Astrocyte of the hippocampus (primary cell): ENCODE measurements at places on chromosomes 12 and 14.

DNA sequence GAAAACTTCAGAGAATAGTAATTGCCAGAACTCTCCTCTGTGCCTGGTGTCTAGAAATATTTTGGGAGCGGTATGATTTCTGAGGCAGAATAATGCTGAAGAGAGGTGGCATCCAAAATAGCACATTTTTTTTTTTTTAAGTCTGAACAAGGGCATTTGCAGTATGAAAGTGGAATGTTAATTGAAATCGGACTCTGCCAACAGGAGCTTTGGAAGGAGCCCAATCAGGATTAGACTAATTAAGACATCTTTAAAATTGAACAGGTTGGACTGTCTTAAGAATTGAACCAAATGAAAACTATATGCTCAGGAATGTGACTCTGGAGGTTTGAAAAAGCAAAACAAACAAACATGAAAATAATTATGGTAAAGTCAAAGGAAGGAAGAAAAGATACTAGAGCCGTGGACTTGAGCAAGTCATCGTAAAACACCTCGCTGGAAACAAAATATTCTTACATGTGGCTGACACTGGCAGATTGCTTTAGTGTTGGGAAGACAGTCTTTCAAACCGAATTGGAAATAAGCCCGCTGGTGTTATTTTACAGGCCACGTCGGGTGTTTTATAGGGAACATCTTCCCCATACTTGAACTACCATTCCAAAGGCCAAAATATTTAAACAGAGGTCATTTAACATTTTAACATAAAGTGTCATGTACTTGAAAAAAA lies 436.3 kb downstream of the VRK1 start:
- peak; percentile 9 for DNase-seq

DNA sequence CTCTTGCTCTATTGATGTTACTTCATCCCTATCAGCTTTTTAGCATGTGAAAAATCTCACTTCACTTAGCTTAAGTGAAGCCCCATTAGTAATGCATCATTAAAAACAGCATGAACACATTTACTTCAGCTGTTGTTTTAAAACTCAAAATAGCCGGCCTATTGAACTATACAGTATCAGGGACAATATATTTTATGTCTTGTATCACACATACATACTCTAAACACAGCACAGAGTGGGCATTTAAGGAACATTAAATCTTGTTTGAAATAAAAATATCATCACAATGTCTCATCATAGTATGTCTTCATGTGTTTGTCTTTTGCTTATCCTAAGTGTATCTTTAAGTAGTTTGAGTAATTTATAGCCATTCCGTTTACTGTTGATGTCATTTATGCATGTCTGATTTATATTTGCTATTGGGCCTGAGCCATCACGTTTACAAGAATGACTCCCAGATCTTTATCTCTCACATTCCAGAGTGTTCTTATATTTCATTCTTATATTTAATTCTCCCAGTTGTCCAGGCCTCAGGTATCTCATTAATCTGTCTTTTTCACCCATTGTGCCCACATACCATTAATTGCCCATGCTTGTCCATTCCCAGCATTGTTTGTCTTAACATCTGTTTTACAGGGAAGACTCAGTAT lies 57.5 kb downstream of the ARHGAP5 start:
- no peak for DNase-seq

GRCh38 chr14:60343571-60344071 lies 94.6 kb downstream of the PPM1A start:
- no peak for DNase-seq

DNA sequence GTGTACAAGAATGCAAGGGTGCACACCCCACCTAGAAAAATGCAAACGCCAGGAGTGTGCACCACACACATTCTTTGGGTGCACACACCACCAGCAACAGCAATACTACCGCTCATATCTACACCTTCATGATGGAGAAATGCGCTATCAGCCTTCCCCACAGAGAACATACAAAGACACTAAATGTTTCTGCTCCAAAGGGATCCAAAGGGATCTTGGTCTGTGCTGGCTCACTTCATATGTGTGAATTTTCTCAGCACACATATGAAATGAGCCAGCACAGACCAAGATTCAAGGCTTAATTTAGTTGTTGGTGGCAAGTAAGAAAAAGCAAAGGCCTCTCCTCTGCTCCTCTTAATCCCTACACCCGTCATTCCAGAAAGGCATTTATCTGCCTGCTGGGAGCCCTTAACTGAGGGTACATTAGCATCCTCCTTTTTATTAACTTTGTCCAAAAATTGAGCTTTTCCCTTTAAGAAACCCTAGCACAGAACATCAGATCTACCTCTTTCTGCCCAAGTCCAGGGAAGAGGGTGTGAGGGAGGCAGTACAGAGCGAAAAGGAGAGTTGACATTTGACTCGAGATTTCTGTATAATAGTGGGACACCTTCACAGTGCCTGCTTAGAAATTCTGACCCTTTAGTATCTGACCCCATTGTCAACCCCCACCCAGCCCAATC lies 8.3 kb downstream of the BMP4 start:
- DNase-seq: no peak

DNA sequence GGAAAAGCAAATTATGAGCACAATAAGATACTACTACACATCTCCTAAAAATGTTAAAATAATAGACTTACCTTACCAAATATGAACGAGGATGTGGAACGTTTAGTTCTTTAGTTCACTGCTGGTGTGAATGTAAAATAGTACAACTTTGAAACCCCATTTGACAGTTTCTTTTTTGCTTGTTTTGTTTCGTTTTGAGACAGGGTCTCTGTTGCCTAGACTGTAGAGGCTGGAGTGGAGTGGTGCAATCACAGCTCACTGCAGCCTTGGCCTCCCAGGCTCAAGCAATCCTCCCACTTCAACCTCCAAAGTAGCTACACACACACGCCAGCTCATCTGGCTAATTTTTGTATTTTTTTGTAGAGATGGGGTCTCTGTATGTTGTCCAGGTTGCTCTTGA lies 136.4 kb upstream of the FAR2 start:
- DNase-seq: no peak

- DNase-seq: no peak
These were observed 29.3 kb upstream of the BATF start for GRCh38 chr14:75492832-75493591.

DNA sequence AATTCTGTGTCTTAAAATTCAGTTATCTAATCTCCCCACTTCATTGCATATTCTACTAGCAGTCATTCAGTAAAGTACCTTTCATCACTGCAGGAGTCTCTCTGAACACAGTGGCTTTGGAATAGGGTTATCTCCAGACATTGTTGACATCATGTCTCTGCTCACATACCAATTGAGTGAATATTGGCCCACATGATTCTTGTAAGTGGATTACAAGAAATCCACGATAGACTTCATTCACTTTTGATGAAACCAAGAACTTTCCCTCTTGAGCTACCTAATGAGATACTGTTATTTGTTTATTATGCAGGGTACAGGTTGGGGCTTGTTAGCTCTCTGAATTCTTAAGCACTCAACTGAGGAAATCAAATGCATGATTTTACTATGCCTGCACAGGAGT lies 284.9 kb downstream of the RAD51B start:
- DNase-seq: peak; percentile 91

- no peak for DNase-seq
These were observed 44.9 kb upstream of the KCNMB4 start for GRCh38 chr12:70321191-70321590.

DNA sequence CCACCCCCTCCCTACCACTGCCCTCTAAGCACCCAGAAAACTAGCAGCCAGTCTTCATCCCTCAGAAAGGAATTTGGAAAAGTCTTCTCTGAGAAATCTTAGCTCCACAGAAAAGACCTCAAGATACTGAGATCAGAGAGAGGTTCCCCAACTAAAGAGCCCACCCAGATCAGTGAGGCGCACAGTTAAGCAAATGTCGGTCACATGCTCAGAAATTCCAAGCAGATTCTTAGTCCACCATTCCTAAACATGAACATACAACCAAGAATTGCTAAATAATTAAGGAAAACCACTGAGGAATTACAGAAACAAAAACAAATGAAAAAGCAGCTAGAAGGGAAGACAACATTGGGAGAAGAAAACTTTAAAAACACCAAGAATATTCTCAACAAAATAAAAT lies 32.3 kb downstream of the MED13L start:
- no peak for DNase-seq

DNA sequence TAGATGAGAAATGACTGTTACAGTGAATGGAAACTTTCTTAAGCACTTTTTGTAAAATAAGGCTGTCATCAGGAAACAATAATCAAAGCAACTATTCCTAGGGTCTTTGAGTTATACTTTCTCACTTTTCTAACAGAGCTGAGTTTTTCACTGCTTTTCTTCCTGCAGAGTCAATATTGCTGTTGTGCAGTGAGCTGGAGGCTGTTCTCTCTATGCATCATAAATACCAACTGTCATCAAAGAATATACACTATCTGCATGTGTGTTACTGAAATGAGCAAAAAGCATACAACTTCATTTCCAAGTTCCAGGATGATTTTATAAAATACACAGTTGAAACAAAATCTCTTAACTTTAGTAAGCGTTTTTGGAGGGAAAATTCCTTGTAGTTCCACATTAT lies 110.4 kb upstream of the CPSF6 start:
- no peak for DNase-seq

DNA sequence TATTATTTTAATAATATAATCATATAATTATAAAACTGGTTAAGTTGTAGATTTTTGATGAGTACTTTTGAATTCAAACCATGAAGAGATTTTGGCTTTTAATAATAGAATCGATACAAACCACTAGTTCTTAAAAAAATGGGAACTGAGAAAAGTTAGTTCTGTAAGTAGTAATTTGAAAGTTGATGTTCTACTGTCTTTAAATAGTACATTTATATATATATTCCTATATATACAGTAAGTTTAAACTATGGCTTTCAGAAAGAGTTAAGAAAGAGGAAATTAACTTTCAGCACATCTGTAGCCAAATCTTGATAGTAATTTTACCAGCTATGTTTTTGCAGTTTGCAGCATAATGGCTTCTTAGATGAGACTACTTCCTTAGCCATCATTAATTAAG lies 7.8 kb downstream of the LRRK2 start:
- DNase-seq: no peak

DNA sequence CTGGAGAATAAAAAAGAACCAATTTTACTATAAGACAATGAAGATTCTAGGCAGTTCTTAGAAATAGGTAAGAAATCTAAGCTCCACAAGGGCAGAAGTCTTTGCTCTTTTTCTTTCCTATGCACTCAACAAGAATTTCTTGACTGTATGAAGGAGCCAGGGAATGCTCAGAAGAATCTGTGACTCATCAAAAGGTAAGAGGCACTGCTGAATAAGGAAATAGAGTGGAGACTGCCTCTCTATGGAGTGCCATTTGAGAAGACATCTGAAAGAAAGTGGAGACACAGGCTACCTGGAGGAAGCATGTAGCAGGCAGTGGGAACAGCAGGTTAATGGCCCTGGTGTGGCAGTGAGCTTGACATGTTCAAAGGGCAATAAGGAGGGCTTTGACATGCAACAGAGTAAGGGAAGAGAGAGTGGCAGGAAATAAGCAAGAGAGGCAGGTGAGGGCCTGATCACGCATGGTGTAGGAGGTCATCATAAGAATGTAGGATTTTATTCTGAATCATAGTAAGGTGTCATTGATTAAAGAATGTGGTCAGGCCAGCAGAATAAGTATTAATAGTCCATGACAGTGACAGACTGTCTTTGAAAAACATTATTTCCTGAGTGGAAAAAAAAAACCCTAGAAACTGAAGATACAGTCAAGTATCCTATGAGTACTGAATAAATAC lies 446.7 kb upstream of the GARIN6 start:
- DNase-seq: peak; percentile 51

DNA sequence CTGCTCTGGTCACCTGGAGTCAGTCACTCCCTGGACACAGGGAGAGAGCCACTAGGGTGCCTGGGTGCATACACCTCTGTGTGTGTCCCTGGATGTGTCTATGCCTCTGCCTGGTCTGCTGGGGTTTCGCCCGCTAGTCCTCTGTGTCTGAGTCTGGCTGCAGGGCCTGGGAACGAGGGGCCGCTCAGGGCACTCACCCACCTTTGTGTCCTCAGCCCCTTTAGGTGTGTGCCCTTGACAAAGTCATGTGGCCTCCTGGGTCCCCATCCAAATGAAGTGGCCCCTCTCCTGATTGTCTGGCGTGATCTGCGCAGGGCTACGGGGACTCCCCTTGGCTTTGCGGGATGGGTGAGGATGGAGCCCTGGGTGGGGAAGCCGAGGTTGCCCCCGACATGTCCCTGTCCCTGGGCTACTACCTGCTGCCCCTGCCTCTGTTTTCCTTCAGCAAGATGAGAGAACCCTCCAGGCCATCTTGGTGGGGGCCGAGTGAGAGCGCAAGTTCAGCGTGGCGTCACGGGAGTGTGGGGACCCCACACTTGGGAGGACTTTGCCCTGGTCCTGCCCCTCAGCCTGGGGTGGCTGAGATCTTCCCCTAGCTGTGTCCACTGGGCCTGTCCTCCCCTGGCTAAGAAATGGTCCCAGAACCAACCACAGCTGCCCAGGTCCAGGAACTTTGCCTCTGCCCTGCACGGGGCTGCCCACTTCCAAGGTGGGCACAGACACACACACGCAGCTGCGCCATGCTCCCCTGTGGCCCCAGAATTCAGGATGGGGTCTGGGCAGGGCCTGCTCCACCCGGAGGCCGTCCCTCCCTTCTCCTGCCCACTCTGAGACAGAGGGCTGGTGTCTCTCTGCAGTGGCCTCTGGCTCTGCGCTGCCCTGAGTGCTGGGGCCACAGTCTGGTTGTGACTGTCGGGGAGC lies 2.7 kb upstream of the AHNAK2 start:
- no peak for DNase-seq

DNA sequence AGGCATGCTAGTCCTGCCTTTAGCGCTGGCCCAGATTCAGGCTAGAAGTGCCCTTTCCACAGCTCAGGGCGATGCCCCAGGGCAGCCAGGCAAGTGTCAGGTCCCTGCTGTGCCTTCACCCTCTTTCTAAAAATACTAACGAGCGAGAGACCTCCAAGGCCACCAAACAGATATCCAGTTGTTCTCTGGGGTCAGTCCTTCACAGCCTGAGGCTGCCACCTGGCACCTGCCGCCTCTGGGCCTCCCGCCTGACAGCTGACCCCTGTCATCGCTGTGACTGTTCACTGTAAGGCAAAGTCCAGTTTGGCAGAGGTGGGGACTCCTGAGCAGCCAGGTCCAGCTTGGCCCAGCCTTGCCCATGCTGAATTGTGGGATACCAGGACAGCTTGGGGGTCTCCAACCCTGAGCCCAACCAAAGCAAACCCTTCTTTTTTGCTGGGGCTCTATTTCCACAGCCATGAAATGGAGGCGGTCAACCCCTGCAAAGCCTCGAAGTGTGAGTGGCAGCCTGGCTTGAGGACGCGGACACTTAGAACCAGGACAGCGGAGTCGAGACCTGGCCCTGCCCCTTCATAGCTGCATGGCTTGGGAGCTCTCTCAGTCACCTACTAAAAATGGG lies 79.9 kb downstream of the NINJ2 start:
- DNase-seq: no peak

DNA sequence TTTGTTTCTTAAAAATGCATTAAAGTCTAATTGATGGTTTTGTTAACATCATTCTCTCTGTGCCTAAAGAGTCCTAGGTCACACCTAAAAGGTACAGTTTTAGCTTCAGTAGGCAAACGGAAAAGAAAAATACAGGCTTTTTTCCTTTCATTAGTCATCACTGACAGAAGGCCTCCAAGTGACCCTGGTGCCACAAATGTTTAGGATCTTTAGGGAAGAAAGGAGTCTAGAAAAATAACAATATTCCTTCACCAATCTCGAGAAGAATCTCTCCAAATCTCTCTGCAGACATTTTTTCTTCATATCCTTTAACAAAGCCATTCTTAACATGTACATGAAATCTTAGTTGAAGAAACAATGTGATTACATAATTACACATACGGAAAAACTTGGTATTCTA lies 2.0 kb downstream of the DENND5B start:
- peak; percentile 23 for DNase-seq

- DNase-seq: no peak
These were observed 56.2 kb downstream of the ACTN1 start for GRCh38 chr14:68922886-68923285.

GRCh38 chr12:72574138-72574537 lies 302.0 kb downstream of the TRHDE start:
- DNase-seq: no peak
